ENCODE measurements at places on chromosomes 2 and 18.

DNA sequence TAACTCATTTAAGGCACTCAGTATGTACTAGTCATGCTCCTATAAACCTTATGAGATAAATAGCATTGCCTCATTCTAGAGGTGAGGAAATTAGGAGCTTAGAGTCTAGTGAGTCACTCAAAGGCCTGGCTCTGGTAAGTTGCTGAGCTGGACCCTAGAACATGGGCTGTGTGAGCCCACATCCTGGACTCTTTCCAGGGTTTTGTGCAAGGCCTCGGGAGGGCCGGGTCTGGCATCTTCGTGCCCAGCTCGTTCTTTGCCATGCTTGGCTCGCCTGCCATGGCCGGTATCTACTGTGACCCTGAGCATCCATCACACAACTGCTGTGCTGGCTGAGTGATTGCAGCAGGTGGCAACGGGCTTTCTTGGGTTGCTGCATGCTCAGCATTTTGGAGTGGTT lies 168.0 kb downstream of the LPIN1 start:
- no peak for DNase-seq

- DNase-seq = no peak
These were observed 411.0 kb upstream of the ACVR2A start for GRCh38 chr2:147433822-147434221.

- DNase-seq = peak; percentile 67
These were observed 597 bp downstream of the RNF103 start for GRCh38 chr2:86623043-86623493.

DNA sequence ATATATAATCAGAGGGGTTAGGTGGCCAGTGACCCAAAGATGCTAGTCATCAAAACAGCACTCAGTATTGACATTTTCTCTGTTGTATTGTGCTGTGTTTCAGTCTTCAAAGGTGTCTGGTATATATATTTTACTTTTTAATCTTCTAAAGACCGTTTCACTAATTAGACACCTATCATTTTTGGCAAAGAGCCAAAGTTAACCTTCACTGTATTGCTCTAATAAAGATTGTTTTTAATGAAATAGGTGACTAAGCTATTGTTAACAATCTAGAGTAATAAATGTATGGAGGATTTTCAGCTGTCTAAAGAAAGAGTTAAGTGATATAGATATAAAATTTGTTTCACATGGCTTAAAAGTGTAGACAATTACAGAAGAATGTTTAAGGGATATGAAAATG lies 264.0 kb downstream of the CNTNAP5 start:
- no peak for DNase-seq

DNA sequence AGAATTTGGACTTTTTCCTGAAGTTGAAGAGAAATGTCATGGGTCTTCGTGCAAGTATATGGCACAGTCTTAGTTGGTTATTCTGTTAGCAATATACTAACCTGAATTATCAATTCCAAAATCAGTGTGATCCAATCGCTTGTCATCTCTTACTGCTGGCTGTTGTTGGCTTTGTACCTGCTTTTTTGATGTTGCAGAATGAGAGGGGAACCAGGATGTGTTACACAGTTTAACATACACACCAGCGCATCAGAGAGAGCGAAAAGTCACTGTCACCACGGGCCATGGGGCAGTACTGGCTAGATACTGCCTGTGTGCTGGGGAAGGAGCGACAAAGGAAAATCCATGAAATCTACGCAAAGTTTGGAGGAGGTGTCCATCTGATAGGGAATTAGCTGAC lies 59.3 kb upstream of the SPP2 start:
- peak; percentile 31 for DNase-seq

DNA sequence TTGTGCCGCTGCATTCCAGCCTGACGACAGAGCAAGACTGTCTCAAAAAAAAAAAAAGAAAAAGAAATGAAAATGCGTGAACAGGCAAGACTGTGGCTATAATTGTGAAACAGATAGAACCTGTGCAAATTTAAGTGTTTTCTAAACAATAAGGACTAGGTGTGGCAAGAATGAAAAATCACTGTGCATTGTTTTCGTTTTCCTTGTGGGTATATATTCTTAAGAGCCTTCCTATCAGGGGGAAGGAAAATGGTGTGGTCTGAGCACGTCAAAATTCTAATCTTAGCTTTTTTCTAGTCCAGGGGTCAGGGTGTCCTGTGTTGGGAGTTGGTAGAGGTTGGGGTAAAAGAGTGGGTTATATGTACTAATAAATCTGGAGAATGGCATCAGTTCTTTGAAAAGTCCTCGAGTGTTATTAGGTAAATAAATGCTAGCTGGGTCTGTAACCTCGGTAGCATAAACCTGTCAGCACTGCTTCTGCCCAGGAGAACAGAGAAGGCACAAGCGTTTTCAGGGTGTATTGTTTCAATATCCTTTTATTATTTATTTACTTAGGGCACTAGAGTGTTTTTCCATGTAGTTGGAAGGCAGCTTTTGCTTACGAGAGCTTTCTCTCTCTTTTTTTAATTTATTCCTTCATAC lies 11.6 kb downstream of the ATP6V1C2 start:
- DNase-seq = no peak

- no peak for DNase-seq
These were observed 6.5 kb downstream of the CNDP1 start for GRCh38 chr18:74540652-74541421.

DNA sequence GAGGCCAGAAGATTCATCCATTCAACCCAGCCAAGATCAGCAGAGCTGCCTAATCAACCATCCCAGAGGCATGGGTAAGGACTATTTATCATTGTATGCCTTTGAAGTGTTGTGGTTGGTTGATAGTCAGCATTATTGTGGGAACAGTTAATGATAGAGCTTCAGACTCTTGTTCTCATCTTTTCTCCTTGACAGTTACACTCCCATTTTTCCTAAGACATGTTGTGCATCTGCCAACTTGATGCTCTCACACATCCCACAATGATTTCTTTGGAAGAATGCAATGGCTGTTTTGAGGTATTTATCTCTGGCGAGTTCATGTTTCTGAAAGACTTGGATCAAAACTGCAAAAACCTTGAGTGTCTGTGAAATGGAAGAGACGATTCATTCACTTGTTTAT lies 55.4 kb downstream of the FASTKD2 start:
- no peak for DNase-seq

DNA sequence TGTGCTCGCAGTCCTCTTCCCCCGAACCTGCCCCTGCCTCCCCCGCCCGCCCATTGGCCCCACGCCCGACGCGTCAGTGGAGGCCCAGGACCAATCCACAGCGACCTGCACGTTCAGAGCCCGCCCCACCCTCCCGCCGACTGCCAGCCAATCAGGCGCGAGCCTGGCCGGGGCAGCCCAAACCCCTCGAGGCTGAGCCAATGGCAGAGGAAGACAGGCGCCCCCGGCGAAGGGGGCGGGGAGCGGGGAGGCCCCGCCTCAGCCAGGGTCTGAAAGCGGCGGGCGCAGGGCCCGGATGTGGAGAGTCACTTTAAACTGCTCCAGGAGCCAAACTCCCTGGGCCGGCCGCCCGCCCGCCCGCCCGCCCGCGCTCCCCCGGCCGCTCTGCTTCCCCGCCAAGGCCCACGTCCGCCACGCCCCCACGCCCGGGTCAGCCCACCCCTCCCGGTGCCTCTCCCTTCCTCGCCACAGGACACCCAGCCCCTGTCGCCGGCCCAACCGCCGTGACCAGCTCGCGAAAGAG lies 520 bp downstream of the SAP130 start:
- DNase-seq = peak; percentile 100

- DNase-seq = no peak
These were observed 2.1 kb downstream of the ZNF532 start for GRCh38 chr18:58866773-58867150.

GRCh38 chr2:134119117-134119712 lies 134.7 kb upstream of the MGAT5 start:
- no peak for DNase-seq

- DNase-seq = no peak
These were observed 469.0 kb downstream of the EPHA4 start for GRCh38 chr2:221102896-221103688.

DNA sequence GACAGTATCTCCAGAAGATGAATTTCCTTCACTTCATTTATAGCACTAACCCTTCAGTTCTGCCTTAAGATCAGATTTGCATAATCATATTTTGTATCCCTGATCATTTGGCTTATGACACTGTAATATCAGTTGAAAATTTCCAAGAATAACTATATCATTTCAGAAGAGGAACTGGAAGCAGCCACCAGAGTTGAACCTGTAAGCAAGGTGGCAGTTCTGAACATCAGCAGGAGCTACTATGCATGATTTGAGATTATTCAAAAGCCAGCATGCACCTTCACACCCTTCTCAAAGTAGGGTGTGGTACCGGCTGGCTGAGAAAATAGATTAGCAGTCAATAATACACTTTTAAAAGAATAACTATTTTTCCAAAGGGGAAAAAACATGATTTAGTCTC lies 328.2 kb downstream of the DLGAP1 start:
- no peak for DNase-seq

DNA sequence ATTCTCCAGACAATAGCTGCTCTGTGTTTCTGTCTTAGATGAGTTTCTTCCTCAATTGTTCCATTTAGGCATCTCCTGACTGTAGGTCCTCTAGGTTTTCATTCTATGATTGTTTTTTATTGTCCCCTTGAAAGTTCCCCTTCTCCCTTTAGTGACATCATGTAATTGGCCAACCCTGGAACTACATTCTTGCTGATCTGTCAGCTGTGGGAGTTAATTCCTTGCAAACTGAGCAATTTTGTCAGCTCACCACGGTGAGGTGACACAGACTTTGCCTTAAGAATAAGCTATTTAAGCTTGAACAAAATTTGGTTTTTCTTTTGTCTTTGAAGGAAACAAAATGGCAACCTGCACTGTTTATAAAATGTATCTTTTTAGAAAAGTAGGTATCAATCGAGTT lies 95.9 kb downstream of the TXNL1 start:
- no peak for DNase-seq

DNA sequence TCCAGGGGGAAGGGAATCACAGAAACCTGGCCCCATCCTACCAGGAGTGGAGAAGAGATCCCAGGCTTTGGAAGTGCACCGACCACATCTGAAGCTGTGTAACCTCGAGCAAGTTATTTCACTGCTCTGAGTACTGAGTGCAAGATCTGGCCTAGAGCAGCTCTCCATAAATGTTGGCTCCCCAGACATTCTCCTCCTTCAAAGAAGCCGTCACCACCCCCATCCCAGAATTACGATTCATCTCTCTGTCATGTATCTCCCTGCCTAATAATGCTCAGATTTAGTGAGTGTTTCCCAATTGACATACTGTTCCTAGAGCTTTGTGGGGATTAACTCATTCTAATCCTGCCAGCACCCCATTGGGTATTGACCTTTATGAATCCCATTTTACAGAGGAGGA lies 51.7 kb downstream of the TNS1 start:
- DNase-seq = no peak

DNA sequence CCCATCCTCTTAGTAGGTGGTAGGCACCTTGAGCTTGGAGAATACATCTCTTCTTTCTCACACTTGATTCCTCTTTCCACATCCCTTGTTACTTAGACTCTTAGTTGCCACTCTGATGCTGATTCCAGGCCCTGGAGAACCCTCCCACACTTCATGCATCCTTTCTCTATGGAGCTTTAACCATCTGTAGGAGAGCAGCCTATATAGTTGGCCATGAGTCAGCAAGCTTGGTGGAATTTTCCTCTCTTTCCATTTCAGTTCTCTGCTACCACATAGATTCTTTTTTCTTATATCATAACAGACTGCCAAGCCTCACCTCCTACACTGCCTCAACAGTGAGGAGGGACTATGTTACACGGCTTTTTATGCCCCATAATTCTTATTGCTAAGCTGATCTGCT lies 851.6 kb upstream of the CDH2 start:
- DNase-seq = no peak

DNA sequence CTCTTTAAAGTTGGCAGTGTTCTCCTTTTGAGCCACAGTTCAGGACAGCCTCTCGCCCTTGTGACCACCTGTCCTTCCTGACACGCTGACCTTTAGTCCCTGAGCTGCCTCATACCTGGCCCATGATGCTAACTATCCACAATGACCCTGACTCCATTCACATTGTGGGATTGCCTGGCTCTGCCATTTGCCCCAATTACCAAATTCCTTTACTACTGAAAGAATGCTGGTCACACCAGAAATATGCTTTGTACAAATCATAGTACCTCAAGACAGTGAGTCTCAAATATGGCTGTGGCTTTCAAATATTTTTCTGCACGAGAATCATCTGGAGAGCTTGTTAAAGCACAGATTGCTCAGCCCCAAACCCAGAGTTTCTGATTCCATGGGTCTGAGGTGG lies 54.2 kb downstream of the LTBP1 start:
- no peak for DNase-seq

- DNase-seq = peak; percentile 86
These were observed 19.1 kb downstream of the CAPG start for GRCh38 chr2:85390941-85391669.

DNA sequence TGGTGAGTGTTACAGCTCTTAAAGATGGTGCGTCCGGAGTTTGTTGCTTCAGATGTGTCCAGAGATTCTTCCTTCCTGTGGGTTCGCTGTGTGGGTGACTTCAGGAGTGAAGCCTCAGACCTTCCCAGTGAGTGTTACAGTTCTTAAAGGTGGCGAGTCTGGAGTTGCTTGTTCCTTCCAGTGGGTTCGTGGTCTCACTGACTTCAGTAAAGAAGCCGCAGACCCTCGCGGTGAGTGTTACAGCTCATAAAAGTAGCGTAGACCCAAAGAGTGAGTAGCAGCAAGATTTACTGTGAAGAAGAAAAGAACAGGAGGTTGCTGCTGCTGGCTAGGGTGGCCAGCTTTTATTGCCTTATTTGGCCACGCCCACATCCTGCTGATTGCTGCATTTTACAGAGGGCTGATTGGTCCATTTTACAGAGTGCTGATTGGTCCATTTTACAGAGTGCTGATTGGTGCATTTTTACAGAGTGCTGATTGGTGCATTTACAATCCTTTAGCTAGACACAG lies 34.0 kb upstream of the SPTBN1 start:
- peak; percentile 60 for DNase-seq

GRCh38 chr2:37568565-37568964 lies 102.9 kb downstream of the CDC42EP3 start:
- DNase-seq = no peak

GRCh38 chr2:224565452-224566035 lies 19.6 kb downstream of the CUL3 start:
- no peak for DNase-seq

- no peak for DNase-seq
These were observed 138.4 kb upstream of the NOSTRIN start for GRCh38 chr2:168663993-168664392.

DNA sequence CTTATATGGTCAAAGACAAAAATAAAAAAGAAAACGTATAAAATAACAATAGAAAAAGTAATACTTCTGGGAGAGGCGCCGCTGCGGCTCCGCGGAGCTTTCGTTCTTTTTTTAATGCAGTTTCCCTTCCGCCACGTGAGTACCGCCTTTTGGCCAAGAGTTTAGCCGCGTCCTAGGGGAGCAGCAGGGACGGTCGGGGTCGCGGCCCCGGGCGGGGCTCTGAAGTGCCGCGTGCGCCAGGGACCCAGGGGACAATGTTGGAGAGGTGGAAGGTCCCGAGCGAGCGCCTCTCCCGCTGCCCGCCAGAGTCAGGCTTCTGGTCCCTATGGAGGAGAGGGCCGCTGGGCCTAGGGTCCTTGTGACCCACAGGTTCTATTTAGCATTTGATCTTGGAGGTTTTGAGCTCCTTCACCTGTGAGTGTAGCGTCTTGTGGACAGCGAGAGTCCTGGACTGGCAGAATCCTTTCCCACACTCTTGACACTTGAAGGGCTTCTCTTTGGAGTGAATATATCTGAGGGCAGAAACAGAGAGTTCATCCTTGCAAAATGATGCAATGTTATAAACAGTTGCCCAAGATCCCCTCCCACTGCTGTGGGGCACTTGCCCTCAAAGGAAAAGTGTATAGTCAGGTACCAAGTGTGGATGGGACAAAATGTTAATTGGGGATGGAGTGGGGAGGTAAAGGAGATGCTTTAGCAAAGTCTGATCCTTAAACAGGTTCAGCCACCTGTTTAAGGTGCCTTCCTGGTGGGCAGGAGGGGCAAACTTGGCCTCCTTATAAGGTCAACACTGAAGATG lies 6.3 kb downstream of the OSR1 start:
- DNase-seq = no peak

All from activated naive CD4-positive, alpha-beta T cell treated with anti-CD3 and anti-CD28 coated beads, Interleukin-2, amount 10 ng/mL, durations not matched to agents 7 days and 5 days (primary cell).